CD4-positive, alpha-beta T cell treated with Interleukin-17A for 4 hours (primary cell): ENCODE measurements at places on chromosomes 3 and 15.

DNA sequence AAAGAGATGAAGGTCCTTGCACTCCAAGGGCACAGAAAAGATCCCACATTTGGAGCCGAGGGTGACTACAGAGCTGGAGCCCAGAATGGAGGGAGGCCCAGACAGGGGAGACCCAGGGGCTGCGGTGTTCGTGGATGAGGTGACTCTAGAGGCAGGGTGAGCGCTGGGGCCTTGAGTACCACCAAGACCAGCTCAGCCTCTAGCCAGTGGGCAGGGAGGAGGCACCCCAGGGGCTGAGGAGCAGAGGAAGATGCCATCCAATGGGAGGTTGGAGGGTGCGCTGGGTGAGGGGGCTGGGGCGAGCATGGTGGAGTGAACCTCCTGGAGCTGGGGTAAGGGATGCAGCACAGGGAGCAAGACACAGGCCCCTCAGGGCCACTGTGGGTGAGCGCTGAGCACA is 13.3 kb downstream of the RRP9 start:
- DNase-seq, result no peak

DNA sequence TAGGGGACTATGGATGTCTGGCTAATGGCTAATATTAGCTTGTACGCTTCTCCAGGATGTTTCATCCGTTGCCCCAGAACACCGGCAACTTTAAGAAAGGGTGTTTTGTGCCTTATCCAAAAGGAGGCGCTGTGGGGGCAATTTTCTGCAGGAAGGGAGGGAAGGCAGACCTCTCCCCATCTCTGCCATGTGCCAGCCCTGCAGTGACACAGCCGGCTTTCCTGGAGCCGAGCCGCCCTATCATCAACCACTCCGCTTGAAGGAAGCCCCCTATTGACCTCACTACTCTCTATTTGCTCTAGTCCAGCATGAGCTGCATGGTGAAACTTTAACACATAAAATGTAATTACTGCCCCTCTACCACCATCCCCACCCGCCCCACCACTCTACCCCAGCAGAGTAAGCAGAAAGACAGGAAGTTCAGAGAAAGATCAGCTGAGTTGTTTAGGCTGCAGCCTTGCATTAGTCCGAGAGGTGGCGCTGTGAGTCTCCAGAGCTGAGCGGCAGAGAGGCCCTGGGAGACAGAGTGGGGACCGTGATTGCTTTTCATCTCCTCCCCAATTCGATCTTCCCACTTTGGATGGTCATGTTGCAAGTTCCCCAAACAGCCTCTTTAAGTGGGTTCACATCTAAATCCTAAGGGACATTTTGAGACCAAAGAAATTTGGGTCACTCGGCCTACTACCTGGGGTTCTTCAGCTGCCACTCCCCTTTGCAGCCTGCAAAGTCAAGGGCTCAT is 24.5 kb upstream of the RAD18 start:
- peak; percentile 64 for DNase-seq

- no peak for DNase-seq
Measured at GRCh38 chr15:72813345-72814004, 29.9 kb upstream of the ADPGK start.

- DNase-seq, result no peak
Measured at GRCh38 chr15:90960298-90961091, 5.8 kb downstream of the RCCD1 start.

DNA sequence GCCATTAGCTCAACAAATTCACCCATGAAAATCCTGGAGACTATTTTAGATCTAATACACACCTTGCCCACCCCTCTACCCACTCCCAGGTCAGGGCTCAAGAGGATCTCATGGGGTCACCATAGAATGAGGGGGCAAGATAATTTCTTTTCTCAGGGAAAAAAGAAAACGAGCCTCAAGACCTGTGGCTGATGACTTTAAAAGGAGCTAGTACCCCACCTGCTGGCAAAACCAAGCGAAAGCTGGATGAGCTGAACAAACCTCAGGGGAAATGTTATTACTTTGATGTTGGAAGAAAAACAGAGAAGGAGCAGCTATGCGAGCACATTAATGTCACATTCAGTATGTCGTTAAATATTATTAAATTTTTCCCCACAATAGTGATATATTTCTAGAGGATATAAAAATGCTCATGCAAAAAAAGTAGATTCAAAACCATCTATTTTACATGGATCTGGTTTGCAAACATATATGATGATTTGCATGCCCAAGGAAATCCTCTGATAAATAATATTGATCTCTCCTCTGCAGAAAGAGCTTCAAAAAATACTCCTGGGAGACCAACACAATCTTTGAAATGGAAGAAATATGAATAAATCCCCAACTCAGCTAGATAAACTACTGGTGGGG is 37.7 kb downstream of the PLD1 start:
- DNase-seq, result peak; percentile 53

DNA sequence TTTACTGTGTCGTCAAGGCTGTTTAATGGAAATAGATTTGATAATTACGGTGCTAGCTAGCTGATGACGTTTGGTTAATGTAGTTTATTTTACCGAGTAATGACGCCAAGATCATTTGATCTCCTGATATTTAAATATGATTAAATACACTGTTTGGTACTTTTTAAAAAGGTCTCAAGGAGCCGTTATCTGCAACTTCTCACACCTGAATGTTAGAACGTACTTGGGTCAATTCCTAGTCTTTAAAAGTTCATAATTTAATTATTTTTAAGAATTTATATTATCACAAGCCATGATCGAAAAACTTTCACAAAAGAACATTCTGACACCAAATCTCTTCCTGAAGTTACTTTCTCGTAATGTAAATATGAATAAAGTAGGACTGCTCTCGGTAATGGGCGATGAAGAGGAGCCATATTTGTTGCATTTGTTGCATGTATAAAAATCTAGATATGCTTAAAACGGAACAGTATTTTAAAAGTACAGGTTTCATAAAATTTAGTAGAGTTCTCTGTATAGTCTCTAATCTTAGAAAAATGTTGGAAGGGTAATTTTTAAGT is 16.2 kb upstream of the CHD2 start:
- no peak for DNase-seq

- DNase-seq, result no peak
Measured at GRCh38 chr3:172082269-172082668, 42.9 kb downstream of the FNDC3B start.

GRCh38 chr15:25850154-25851111 is 12.7 kb downstream of the ATP10A start:
- peak; percentile 87 for DNase-seq

DNA sequence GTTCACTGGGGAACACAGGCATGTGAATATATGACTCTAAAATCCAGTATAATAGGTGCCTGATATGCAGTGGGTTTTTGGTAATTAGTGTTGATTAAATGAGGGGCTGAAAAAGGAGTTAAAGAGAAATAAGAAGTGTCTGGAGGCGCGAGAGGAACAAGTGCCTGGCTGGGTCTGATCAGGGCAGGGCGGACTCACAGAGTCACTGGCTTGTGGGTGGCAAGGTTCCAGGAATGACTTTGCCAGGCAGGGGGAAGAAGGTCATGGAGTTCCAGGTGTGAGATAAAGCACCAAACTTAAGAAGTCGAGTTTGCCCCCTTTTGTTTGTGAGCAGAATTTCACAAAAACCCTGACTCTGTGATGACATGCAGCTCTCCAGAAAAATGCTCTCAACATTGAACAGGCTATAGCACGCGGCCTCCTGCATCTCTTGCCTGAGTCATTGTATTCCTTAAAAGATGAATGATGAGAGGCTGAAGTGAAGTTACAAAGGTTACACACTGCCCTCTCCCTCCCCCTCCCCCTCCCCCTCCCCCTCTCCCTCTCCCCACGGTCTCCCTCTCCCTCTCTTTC is 63.0 kb upstream of the LMCD1 start:
- no peak for DNase-seq

DNA sequence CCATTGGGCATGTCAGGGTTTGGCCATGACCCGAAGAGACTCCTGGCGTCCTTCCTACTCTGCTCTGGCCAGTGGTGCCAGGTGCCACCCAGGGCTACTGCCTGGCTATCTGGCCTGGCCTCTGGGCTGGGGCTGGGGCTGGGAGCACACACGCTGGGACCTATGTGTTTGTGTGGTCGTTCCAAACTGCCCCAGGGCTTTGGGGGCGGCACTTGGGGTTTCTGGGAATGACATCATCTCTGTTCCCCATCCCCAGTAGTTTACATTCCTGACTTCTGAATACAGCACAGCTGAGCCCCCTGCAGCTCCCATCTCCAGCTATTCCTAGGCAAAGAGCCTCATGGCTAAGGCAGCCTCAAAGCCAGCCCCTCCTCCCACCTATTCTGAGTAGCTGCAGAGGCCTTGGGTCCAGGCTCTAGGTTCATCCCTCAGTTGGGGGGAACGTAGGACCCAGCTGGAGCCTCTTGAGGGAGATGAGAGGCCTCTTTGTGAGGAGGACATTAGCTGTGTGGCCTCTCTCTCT is 24.3 kb downstream of the PLEKHO2 start:
- DNase-seq, result no peak

GRCh38 chr3:13265016-13265415 is 155.1 kb downstream of the NUP210 start:
- DNase-seq, result no peak

GRCh38 chr15:69806287-69806915 is 291.3 kb downstream of the TLE3 start:
- DNase-seq, result no peak

- DNase-seq, result no peak
Measured at GRCh38 chr15:85711580-85712192, 83.0 kb downstream of the KLHL25 start.

DNA sequence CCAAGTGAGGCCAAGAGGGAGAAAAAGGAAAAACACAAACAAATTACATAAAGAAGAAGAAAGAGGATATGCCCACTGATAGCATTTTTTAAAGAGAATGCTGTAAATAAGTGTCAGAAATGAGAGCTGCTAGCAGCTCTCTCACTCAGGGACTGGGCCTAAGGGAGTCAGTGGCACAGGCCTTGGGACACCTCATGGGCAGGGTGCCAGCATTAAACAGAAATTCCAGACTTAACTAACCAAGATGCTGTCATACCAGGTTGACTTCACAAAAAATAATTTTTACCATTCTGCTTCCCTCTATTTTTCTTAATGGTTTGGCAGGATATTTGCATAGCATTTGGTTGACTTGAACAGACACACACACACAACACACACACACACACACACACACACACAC is 92.3 kb upstream of the ADAMTSL3 start:
- DNase-seq, result no peak

- DNase-seq, result no peak
Measured at GRCh38 chr15:95758451-95758850, 572.0 kb upstream of the NR2F2 start.

DNA sequence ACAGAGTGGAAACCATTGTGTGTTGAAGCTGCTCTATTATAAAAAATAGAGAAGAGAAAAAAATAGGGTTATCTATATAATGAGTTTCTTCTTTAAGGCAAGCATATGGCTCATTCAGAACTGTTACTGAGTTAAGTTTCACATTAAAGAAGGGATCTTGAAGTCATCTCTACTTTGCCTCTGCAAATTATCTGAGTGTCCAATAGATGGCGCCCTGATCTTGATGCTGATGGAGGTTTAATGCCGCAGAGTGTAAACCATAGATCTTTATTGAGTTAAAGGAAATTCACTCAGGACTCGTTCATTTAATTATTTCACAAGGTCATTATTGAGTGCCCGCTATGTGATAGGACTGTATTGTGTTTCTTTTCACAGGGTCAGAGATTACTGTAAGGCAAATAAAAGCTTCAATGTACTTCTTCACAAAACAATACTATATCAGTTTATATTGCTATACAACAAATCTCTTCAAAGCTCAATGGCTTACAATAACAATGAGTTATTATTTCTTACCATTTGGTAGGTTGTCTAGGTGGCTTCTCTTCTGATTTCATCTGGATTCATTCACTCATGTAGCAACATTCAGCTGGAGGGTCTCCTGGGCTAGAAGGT is 171.4 kb downstream of the NSUN3 start:
- no peak for DNase-seq

- DNase-seq, result no peak
Measured at GRCh38 chr15:85589851-85590250, 204.9 kb downstream of the KLHL25 start.

- no peak for DNase-seq
Measured at GRCh38 chr3:123883111-123883510, 1.0 kb downstream of the MYLK start.

DNA sequence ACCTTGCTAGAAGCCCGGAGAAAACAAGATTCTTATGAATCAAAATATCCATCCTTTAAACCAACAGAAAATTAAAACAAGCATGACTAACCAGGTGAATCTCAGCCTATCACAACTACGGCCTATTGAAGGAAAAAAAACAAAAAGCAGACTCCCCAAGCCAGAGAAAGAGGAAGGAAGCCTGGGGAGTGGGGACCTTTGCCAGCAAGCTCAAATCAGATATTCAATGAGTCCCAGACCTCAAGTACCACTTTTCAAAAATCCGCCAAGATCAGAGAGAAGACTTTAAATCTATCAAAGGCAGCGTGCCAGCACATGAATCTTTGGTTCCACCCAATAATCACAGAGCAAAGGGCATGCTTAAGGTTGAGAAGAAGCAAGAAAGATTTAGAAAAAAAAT is 253.8 kb downstream of the NTRK3 start:
- DNase-seq, result no peak

DNA sequence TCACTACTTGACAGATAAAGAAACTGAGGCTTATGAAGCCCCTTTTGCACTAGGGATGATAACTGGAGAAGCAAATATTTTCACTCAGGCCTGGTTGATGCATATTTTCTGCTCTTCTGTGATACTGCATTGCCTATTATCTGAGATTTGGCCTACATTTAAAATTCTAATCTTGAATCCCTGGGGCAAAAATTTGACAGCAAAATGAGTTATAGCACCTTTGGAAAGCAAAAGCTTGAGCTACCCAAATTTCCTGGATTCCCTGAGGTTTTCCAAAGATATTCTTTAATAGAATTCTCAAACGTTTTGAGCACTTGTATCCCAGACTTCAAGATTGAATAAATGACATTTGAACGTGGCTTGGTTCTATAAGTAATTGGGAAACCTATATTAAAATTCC is 86.1 kb downstream of the NAALADL2 start:
- DNase-seq, result no peak

DNA sequence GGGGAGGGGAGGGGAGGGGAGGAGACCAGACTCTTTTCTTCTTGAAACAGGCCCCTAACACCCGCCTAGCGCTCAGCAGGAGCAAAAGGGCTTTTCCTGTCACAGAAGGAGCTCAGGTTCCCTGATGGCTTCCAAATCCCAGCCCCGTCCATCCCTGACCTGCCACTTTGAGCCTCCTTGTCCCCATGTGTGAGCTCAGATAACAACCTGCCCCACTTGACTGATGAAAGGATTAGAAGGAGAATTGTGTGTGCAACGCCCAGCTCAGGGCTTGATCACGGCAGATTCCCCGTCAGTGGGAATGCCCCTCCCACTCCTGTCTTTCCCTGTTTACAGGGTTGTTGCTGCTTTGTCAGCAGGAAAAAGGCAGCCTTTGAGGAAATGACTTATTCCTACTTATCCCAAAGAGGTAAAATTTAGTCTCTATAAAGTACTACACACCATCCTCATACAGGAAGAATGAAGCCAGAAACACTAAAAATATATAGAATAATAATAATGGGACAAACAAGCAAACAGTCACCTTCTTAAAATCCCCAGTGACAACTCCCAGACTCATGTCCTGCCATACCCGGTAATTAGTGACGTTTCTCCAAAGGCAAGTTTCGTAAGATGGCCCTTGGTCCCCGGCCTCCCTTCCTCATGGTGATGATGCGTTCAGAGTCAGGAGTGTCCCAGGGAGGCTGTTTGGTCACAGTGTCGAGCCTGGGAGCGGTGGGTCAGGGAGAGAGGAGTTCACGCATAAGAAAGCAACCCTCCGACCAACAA is 6.1 kb upstream of the LRRC15 start:
- no peak for DNase-seq
